Non-pigmented ciliary epithelial cell (primary cell): ENCODE measurements at places on chromosomes 2 and 18.

GRCh38 chr2:97661927-97662326 lies 1.9 kb downstream of the ACTR1B start:
- DNase-seq: no peak

- peak; percentile 18 for DNase-seq
Measured at GRCh38 chr2:196677404-196677803, 37.9 kb downstream of the CCDC150 start.

DNA sequence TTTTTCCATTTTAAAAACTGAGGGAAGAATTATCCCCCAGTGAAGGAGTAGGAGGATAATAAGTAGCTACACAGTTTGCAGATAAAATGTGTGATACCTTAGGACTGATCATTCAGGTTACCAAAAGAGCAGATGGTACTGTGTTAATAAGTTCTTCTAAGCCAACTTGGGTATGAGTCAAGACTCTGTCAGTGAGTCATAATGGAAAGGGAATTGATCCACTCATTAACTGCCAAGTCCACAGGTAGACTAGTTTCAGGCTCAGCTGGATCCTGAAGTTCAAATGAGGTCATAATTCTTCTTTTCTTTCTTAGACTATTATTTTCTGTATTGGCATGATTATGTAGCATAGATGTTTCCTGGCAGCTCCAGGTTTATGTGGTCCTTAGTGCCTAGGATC lies 142.4 kb upstream of the ALPP start:
- no peak for DNase-seq

DNA sequence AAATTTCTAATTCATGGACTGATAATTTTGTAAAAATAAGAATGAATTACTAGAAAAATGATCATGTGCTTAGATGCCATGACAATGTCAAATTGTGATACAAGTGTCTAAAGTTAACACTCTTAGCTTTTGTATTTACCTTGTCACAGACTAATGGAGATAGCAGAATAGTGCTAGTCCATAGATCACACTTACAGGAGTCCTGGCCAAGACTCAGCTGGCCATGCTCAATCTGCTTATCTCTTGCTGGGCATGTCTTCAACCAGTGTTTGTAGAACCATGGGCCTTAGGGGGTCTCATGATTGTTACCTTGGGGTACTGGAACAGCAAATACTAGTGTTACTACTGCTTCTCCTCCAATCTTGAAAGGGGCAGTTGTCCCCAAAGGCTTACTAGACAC lies 44.0 kb downstream of the TET3 start:
- no peak for DNase-seq

DNA sequence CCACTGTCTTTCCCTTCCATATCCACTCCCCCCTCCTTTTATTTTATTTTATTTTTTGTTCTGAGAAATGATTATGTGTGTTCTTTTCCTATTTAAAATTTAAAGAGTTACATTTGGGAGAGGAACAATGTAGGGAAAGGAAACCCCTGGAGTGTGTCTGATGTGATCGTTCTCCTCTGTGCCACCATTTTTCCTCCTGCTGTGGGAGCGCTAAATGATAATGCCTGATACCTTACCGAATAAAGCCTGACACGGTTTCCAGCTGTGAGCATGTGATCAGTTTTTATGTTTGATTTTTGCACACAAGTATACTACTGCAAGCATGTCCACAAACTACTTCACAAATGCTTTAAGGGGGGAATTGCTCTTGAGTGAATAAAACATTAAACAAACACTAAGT lies 317.8 kb upstream of the FANCL start:
- DNase-seq: no peak

GRCh38 chr2:166230024-166230723 lies 102.4 kb upstream of the SCN1A start:
- peak; percentile 34 for DNase-seq

GRCh38 chr2:105144152-105144940 lies 97.2 kb upstream of the GPR45 start:
- DNase-seq: no peak
